Kidney epithelial cell (primary cell): ENCODE measurements at places on chromosomes 16 and 17.

- no peak for DNase-seq
These were observed 291.3 kb downstream of the CDH13 start for GRCh38 chr16:82917886-82918595.

DNA sequence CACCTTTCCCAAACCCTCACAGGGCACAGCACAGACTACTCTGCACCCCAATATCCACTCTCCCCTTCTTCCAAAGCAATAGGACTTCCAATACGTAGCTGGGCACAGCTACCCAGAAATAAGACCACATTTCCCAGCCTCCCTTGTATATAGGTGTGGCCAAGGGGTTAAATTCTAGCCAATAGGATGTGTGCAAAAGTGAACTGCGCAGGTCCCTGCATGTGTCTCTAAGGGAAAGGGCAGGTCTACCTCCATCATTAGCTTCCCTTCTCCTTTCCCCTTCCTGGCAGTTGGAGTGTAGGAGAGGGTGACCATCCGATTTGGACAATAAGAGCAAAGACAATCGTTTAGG lies 25.5 kb upstream of the SNN start:
- no peak for DNase-seq

- no peak for DNase-seq
These were observed 111.2 kb upstream of the NLRP1 start for GRCh38 chr17:5695480-5695879.

DNA sequence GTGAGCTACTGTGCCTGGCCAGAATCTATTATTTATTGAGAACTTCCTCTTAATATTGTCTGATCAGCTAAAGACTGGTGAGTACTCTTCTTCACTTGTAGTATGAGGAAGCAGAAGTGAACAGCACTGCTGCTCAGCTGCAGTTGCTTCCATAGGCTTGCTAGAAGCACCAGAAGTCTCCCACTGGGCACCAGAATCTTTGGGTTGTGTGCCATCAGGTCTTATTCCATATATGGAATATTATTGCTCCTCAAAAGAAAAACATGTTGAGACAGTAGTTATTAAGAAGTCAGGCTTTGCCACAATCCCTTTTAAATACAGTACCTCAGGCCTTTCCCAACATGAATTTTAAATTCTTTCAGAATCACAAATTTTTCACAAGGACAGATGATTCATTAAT lies 17.2 kb downstream of the SNTB2 start:
- no peak for DNase-seq
